ENCODE measurements at places on chromosomes 2 and 18.

DNA sequence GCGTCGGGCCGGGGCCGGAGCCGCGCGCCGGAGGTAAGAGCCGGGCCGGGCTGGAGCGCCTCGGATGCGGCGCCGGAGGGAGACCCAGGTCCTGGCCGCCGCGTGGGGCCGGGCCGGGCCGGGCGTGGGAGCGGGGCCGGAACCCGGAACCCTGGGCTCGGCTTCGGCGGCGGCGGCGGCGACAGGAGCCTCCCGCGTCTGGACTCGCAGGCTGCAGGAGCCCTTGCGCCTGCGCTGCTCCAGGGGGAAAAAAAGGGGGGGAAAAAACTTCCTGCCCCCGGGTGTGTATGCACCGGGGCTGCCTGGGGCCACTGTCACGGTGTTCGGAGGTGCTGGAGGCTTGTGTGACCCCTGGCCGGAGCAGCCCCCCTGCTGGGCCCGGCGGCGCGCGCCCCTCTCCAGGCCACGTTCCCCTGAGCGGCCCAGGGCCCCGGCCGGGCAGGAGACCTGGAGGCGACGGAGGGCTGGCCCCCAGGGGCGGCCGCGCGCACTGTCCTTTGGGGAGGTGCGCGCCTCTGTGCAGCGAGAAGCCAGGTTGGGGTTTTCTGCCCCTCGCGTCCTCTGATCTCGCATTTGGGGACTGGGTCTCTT, 864 bp downstream of the KLHL29 start:
- DNase-seq, result no peak

DNA sequence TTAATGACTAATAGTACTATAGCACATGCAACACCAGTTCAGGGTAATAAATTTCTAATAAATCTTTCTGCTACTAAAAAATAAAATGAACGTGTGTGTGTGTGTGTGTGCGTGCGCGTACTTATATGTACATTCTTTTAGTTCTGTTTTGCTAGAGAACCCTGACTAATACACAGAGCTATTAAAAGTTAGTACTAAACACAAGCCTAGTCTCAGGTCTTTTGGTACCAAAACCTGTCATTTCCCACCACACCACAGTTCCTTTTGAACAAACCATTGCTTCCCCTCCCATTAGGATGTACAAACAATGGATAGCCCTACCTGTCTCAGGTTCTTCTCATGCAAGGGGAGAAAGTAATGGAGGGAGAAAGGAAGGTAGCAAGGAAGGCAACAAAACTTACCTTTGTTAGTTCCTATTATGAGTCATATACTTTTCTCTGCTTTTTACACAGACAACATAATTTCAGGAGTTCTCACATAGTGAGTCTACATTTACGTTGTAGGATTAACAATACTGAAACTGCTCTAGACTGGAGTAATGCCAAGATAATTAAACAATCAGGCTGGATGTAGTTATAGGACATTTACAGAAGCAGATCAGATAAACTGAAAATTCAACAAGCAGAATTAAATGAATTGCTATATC, 427.2 kb downstream of the KCNJ3 start:
- DNase-seq, result no peak

DNA sequence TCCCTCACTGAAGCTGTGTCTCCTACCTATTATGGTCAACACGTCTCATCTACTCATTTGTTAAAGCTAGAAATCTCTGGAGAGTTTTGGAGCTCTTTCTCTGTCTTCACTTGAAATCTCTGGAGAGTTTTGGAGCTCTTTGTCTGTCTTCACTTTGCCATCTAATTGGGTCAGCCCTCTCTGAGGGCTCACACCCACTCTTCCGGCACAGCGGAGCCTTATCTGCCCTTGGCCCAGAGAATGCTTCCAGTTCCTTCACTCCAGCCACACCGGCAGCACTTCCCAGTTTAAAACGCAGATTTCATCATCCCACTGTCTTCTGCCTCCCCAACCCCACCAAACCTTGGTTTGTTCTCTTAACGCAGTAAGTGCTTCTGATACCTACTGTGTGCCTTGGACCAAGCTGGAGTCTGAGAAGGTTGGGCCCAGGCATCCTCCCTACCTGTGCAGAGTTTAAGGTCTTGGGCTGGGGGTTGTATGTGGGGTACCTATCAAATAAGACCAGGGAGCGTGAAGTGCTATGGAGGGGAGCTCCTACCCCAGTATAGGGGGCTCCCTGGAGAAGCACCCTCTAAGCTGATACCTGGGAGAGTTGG, 5.0 kb downstream of the HPCAL1 start:
- no peak for DNase-seq

GRCh38 chr18:76447258-76447890, 47.7 kb downstream of the ZNF516 start:
- DNase-seq, result no peak

- peak; percentile 28 for DNase-seq
Measured at GRCh38 chr2:28751956-28752630, 463 bp downstream of the PPP1CB start.

DNA sequence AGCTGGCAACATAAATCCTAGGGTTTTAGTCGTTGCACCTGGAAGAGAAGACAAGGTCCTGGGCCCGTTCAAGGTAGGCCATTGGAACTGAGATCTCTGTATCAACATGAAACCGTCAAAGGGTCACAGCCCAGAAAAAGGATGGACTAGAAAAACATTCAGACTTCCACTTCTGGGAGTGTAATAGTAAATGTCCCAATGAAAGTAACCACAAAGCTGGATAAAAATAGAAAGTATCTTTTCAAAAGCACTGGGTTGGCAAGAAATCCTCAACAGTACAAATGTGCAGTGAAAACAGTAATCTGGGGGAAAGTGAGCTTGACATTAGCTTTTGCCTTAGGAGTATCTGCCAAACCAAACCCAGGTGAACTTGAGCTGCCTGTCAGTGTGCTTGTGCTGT, 12.9 kb downstream of the CGREF1 start:
- no peak for DNase-seq

- no peak for DNase-seq
Measured at GRCh38 chr18:51363384-51363783, 165.9 kb upstream of the MEX3C start.

GRCh38 chr2:48089644-48090043, 183.3 kb upstream of the FBXO11 start:
- DNase-seq, result no peak

- no peak for DNase-seq
Measured at GRCh38 chr2:101517758-101518271, 42.9 kb upstream of the RFX8 start.

- DNase-seq, result no peak
Measured at GRCh38 chr18:9280849-9281248, 53.7 kb upstream of the TWSG1 start.

DNA sequence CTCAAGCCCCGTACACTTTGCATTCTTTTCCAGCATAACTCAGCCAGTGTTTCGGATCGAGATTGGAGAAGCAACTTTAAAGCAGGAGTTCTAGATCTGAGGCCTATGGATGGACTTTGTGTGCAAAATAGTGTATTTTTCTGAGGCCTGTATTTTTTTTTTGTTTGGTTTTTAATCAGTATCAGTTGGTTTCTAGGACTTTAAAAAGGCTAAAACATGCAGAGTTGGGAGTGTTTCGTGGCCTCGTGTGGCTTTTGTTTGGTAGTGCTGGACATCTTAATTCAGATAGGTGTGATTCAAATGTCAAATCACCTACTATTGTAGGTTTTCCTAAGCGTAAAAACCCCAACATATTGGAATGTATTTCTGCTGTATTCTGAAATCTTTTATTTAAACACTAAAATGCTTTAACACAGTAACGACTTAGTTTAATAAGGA, 282 bp upstream of the PUS10 start:
- DNase-seq, result peak; percentile 27

- DNase-seq, result no peak
Measured at GRCh38 chr2:174343623-174344455, 9.1 kb downstream of the SP9 start.

DNA sequence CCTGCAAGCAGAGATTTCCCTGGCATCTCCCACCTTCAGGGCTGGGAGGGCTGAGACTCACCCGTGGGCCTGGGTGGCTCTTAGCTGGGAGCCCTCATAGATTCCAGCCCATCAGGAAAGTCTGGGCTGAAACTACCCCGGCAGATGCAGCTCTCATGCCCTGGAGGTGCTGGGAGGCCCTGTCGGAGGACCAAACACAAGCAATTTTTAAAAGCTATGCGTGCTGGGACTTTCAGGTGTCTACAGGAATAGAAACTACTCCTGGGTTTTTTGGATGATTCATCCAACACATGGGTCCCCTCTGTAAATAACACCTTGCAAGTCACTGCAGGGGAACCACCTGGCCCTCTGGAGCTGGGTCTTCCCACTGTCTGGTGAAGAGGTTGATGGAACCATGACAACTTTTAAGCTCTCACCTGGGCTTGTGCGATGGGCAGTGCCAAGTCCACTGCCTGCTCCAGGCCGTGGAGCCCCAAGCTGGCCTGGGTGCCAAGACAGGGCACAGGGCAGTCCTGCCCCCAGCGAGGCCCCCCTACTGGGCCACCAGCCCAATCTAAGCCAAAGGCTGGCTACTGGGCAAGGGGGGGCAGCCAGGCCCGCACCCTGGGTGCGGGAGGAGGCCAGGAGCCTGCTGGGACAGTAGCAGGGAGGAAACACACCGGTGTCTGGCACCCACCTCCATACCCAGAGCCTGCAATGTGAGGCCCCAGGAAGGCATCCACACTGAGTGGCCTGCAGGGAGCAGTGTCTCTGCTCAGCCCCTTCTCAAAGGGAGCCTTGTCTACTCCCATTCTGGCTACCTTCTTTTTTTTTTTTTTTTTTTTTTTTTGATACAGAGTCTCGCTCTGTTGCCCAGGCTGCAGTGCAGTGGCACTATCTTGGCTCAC, 1.1 kb upstream of the GPR55 start:
- DNase-seq, result no peak

GRCh38 chr2:120867290-120868241, 131.9 kb downstream of the GLI2 start:
- DNase-seq, result no peak

DNA sequence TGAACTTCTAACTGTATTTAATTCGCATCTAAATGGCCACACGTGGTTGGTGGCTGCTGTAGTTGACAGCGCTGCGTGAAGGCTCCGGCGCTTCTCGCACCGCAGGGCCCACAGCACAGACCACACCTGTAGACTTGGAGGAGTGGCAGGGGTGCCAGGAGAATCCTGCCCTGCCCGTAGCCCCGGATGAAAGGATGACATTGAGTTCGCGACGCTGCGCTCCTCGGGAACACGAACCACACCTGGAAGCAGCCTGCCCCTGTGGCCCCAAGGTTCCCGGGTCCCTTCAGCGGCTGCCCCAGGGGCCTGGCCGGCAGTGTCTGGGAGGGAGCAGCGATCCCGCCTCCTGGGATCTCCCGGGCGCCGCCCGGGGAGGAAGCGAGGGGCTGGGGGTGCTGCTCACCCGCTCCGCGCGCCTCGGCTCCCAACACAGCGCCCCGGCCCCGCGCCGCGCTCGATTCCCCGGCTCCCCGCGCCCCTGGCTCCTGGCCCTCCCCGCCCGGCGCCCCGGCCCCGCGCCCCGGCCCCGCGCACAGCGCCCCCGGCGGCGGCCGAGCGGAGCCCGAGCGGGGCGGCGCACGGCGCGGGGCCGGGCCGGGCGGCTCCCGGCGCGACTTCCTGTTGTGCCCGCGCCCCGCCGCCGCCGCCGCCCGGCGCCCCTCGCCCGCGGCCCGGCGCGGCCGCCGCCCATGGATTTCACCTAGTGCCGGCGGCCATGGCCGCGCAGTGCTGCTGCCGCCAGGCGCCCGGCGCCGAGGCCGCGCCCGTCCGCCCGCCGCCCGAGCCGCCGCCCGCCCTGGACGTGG, at the start of gene RNPEPL1:
RNPEPL1 (plus strand) TSS at position 613 of the 806 bp plus-strand sequence; CDS start at position 716, 103 bp downstream.
- DNase-seq, result no peak

- DNase-seq, result no peak
Measured at GRCh38 chr2:7348761-7349160, 431.5 kb downstream of the RNF144A start.

GRCh38 chr2:176732780-176733179, 463.5 kb downstream of the MTX2 start:
- no peak for DNase-seq

All from SK-N-DZ (cell line).